ENCODE measurements at places on chromosomes 11 and 22.

DNA sequence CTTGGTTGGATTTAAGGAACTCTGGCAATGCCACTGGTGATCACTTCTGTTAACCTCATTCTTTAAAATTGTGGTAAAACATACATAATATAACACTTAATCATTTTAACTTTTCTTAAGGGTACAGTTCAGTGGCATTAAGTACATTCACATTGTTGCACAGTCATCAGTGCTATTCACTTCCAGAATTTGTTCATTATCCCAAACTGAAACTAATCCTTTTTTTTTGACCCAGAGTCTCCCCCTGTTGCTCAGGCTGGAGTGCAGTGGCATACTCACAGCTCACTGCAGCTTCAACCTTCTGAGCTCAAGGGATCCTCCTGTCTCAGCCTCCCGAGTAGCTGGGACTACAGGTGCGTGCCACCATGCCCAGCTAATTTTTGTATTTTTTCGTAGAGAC lies 10.6 kb downstream of the ELF5 start:
- no peak for DNase-seq

DNA sequence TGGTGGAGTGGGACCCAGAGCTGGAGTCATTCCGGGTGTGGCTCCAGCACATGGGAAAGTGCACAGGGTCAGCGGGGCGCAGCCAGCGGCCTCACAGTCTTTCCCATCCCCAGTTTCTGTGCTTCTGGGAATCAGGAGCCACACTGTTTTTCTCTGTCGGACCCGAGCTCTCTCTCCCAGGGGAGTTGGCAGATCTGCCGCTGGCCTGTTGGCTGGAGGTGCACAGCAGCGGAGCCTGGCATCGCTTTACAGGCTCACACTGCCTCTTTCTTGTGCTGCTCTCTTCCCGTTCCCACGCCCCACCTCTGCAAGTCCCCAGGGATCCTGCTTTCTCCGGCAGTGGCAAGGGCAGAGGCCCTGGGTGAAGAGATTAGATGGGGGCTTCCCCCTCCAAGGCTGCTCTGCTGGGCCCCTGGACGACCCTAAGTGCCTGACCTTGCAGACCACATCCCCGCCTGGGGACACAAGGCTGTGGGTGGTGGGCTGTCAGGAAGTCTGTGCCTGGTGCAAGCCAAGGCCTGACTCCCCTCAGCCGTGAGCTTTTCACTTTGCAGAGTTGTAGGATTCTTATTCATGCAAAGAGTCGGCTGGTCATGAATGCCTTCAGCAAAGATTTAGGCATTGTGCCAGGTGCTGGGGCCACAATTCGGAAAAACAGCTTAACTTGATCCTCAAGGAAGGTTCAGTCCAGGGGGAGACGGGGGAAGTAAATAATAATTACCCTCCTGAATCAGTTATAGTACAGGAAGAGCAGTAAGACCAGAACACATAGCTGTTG lies 116.3 kb downstream of the TIMP3 start:
- DNase-seq, result no peak

DNA sequence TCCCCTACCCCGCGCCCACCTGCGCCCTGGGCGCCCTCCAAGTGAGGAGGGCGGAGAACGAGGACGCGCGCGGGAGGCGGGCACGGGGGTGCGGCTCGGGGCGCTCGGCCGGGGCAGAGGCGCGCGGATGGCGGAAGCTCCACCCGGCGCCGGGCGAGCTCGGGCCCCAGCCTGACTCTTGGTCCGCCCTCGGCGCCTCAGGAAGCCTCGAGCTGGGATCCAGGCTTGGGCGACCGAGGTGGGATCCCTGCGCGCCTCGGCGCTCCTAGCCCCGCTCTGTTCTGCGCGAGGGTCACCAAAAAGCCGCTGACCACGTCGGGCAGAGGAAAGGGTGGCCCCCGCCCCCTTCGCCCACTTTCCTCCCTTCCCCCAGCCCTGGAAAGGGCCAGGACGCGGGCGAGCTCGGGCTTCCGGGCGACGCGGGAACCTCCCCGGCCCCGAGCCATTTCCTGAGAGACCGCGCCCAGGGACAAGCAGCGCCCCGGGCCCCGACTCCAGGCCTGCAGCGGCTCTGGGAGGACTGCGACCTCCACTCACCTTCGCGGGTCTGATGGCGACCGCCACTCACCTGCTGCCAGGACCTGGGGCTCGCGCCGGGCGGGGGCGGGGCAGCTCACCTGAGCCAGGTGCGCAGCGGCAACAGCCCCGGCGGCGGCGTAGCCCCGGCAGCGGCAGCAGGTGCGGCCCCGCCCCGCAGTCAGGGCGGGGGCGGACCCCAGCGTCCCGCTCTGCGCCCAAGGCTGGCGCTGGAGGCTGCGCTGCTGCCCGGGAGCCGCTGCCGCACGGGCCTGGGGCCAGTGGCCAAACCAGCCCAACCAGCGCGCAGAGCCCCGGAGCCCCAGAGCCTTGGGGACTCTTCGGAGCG lies 2.2 kb upstream of the SIGIRR start:
- no peak for DNase-seq

GRCh38 chr11:118275176-118275575 lies 11.1 kb upstream of the MPZL2 start:
- no peak for DNase-seq
